GM12891 (cell line): ENCODE measurements at places on chromosomes 5 and 9.

GRCh38 chr5:128082551-128083032 lies 974 bp upstream of the SLC12A2 start:
- no peak for DNase-seq

DNA sequence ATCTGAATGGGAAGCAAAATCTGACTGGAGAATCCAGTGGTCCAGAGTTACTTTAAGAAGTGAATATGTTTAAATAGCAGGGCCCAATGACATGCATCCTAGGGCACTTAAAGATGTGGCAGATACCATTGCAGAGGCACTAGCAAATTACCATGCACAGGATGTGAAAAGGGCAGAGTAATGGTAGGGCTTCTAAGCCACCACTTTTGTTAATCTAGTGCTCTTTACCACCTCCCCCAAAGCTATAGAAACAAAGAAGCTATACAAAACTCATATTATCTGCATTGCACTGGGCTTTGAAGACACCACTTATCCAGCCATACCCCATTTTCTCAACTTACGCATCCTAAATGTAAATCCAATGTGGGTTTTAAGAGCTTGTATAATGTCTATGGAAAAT lies 81.2 kb downstream of the ZCCHC7 start:
- DNase-seq: no peak

DNA sequence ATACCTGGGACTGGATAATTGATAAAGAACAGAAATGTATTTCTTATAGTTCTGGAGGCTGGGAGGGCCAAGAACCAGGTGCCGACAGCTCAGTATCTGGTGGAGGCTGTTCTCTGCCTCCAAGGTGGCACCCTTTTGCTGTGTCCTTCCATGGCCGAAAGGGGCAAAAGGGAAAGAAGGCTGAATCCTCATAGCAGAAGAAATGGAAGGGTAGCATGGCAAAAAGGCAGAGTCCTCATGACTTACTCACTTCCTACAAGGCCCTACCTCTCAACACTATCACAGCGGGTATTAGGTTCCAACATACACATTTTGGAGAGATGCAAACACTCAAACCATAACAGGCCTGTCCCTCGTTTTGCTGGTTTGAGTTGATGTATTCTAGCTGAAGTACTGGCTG lies 25.1 kb upstream of the MED10 start:
- no peak for DNase-seq

DNA sequence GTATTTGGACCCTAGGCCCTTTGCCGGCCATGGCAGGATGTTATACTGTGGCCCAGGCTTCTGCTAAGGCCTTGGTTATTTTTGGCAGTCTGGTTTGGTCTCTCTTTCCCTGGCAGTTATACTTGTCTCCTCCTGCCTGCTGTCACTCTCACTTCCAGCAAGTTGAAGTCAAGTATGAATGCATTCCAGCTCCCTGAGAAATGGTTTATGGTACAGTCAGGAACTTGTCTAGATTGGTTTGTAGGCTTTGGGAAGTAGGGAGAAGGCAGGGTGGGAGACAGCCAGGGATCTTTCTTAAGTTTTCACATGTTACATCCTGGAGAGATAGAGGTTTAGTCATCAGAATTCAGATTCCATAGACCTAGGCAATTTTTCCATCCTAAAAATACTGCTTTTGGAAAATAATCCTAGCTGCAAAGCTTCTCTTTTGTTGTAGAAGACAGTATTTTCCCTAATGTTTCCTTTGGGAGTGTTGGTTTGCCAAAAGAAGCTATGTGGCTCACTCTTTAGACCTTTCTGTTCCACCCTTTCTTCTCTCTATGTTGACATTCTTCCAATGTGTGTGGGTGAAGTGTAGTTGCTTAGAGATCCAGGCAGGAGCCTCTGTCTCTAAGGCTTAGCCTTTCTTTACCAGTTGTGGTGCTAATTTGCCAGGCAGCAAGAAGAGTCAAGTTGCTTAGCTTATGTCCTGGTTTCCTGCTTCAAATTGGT lies 2.5 kb upstream of the KDM3B start:
- DNase-seq: no peak

GRCh38 chr9:99807276-99807852 lies 14.3 kb upstream of the NR4A3 start:
- DNase-seq: no peak

DNA sequence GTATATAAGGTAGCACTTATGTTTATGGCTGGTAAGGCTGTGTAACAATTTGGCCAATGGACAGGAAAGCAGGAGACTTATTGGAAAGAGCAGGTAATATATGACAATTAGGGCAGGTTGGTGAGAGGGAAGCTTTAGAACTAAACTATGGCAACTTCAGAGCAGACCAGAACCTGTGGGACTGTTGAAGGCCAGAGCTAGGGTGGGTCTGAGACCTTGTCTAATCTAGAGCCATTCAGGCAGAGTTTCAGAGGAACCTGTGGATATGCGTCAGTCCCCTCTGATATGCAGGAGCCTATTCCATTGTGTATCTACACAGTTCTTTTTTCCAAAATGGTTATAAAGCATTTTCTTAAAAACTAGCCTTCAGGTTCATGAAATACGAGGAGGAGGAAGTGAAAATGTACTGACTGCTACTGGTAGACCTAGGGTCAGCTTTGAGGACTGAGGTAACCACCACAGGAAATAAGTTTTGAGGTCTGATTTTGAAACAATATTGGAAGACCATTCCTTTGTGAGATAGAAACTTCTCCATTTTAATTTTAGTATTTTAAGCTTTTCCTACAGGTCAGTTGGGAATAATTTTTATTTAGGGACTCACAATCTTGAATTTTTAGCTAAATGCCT lies 37.6 kb downstream of the ELL2 start:
- no peak for DNase-seq

DNA sequence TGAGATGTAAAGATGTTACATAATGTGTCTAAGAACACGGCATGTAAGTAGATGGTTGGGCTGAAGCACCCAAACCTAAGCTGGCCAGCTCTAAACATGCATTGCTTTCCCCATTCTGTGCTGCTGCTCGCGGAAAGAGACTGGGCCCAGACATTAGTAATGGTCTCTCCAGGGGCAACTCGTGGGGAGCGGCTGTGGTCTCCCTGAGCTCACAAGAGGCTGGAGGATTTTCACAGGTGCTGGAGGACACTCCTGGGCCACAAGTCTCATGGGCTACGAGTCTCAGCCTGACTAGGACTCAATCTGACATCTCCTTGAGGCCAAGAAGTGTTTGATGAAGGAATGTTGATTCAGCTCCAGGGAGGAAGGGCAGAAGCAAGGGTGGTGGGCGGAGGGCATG lies 92.7 kb upstream of the PTCH1 start:
- no peak for DNase-seq

DNA sequence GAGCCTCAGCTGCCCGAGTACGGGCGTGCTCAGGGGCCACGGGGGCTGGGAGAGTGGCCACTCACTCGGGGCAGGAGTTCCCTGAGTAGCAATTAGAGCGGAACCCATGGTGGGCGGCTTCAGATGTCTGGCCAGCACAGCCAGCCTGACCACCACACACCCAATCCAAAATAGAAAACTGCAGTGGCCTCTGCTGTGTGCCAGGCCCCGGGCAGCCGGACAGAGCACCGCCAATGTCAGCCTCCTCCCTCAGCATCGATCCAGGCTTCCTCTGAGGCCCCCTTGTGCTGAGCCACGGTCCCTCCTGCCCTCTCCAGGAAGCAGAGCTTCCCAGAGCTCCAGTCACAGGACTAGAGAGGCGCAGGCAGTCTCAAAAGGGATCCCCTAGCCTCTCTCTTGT lies 2.7 kb downstream of the ADAMTS2 start:
- DNase-seq: no peak
